ENCODE measurements at places on chromosomes 4 and X.

GRCh38 chr4:95095348-95095974 lies 337.7 kb downstream of the BMPR1B start:
- DNase-seq = no peak

GRCh38 chr4:168707205-168707604 lies 210.4 kb downstream of the PALLD start:
- DNase-seq = no peak

GRCh38 chrX:51860679-51861078 lies 32.7 kb upstream of the MAGED1 start:
- DNase-seq = no peak

GRCh38 chrX:119647089-119647488 lies 40.9 kb upstream of the NKRF start:
- DNase-seq = no peak

DNA sequence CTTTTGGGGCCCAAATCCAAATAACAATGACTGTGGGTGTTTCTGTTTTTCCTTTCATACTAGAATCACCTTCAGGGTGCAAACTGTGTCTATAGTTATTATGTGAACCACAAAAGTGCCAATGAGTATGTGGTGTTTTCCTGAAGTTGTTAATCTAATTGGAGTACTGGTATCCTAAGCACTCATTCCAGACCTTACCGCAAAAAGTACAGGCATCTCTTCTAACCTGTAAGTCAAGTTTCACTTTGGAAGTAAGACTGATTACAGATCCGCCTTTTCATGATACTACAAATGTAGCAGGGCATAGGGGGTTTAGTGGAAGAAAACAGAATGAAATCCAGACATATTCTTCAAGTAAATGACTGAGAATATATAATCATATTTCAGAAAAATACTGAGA lies 16.1 kb downstream of the COQ2 start:
- DNase-seq = no peak

DNA sequence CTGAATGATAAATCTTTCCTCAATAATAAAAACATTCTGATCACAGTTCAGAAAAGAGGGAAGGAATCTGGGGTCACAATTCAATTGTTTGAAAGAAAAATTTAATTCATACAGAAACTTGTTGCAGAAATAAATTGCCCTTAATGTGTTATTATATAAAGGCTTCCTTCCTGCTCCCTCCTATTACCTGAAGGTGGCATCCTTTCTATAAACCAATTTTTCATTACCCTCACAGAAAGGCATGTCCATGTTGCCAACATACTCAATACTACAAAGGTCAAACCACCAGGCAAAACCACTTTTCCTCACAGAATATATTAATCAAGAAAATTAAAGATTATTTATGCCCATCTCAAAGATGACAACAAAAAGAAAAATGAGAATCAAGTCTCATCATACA lies 194.3 kb upstream of the CT83 start:
- no peak for DNase-seq

GRCh38 chr4:54101190-54102041 lies 1.5 kb downstream of the GSX2 start:
- DNase-seq = no peak

DNA sequence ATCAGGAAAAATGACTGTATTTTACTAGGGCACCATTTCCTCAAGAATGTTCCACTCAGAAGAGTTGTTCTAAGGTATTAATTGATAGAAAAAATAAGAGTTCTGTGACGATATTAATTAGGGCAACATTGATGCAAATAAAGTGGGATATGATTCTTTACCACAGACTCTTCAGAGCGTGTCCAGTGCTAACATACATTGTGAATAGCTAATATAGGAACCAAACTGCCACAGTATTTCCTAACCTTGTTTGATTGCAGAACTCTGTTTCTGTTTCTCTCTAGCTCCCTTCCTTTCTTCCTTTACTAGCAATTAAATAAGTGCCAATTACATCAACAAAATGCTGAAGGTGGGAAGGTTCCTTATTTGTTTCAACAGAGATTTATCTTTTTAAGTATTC lies 154.1 kb upstream of the CPEB2 start:
- no peak for DNase-seq

GRCh38 chr4:95857761-95858160 lies 17.9 kb downstream of the PDHA2 start:
- no peak for DNase-seq

DNA sequence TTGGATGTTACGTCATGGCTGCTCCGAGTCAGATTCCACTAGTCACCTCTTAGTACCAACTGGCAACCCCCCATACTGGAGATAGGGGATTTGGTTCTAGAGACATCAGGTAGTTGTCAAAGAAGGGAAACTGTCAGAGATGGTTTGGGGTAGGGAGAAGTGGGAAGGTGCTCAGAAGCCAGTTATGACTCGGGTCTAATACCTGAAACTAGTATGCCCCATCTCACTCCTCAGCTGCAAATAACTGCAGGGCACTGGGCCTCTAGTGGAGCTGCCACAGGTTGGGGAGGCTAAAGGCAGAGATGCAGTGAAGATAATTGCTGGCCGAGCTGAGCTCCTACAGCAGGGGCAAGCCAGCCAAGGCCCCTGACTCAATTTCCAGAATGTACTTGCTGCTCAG lies 30.0 kb downstream of the OTUD6A start:
- DNase-seq = no peak

- DNase-seq = no peak
These were observed 5.2 kb downstream of the APBB2 start for GRCh38 chr4:41209187-41209586.

GRCh38 chr4:172344308-172344938 lies 531.2 kb downstream of the GALNTL6 start:
- DNase-seq = no peak

DNA sequence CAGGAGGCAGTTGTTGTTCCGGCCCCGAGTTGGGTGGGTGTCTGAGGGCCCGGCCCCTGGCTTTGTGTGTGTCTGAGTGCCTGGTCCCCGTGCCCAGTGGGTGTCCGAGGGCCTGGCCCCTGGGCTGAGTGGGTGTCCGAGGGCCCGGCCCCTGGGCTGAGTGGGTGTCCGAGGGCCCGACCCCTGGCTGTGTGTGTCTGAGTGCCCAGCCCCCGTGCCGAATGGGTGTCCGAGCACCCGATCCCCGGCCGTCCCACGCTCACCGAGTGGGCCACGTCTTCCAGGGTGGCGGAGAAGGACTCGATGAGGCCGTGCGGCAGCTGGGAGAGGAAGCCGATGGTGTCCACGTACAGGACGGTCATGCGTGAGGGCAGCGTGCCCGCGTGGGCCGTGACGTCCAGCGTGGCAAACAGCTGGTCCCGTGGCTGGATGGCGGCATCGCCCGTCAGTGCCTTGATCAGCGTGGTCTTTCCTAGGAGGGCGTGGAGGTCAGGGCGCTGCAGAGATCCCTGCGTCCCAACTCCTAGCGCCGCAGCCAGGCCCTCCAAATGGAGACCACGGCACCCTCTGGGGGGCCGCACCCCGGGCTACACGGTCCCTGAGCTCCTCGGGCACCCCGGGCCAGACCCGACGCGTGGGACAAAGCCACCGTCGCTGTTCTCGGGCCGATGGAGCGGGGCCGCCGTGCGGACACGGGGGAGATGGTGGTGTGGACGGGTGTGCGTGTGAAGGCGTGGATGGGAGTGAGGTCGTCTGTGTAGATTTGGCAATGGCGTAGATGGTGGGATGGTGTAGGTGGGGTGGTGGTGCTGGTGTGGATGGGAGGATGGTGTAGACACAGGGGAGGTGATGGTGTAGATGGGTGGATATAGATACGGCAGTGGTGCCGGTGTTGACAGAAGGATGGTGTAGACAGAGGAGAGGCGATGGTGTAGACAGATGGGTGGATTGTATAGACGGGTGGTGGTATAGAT lies 7.2 kb downstream of the GTPBP6 start:
- DNase-seq = no peak

DNA sequence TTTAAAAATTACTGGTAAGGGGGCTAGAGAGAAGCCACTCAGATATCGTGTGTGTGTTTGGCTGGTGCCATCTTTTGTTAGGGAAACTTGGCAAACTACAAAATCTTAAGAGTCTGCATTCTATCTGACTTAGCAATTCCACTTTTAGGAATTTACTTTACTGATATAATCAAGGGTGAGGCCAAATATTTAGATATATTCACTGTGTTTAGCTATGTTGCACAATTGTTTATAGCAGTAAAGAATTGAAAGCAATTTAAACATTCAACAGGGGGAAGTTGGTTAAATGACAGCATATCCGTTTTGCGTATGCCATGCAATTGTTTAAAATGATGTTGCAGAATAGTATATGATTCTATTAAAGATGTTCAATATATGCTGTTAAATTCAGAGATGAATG lies 6.4 kb upstream of the HERC3 start:
- DNase-seq = no peak

- DNase-seq = no peak
These were observed 99.2 kb upstream of the DDIT4L start for GRCh38 chr4:100289530-100289888.

GRCh38 chr4:174629265-174629664 lies 107.0 kb upstream of the HPGD start:
- DNase-seq = no peak

DNA sequence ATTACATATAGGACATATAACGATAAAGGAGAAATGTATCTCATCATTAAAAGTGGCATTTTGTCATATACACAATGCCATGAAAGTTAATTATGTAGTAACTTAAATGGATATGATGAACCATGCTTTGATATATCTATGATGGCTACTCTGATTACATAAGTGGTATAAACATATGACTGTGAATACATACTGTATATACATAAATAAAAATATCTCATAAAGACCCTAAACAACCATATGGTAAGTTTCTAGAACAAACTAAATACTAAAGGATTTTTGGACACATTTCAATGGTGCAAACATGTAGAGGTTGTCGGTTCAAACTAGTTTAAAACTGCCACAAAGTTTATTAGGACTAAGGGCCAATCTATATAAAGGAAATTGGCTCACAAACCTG lies 849.6 kb upstream of the INTU start:
- DNase-seq = no peak

GRCh38 chr4:98939892-98940298 lies 11.0 kb upstream of the EIF4E start:
- DNase-seq = no peak

GRCh38 chr4:70269674-70270073 lies 27.3 kb downstream of the CSN3 start:
- no peak for DNase-seq

- DNase-seq = no peak
These were observed 668.5 kb downstream of the PCDH18 start for GRCh38 chr4:136863756-136864155.

DNA sequence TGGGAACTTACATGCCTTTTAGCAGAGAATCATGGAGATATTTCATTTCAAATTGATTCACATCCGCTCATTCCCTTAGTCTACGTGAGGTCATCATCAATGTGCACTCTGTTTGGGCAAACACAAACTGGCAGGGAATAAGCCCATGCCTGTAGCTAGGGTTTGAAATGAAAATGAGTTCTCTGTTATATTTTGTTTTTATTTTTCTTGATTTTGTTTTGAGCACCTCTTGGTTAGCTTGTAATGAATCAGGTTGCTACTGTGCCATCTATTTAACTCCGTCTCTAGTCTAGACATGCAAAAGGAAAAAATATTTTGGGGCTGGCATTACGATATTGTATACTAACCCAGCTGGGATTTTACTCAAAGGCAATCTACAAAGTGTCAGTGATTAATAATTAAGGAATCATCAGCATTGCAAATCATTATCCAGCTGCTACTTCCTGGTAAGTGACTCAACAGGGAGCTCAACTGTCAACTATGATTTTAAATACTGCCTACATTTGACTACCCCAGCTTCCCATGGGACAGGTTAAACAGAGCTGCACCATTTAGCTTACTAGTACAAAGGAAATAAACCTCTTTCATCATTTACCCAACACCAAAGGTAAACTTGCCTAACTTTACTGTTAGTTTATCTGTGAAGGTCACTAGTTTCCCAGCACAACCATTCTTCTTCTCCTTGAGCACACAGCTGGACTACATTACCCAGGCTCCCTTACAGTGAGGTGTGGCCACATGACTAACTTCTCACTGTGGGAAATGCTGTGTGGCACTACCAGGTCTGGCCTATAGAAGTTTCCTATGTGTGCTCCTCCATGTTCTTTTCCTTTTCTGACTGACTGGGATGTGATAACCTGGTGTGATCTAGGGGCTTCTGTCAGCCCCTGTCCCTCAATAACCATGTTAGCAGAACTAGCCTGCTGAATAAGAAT lies 21.2 kb upstream of the TRPC5OS start:
- no peak for DNase-seq

- no peak for DNase-seq
These were observed 33.7 kb upstream of the FGF13 start for GRCh38 chrX:138745196-138745595.

DNA sequence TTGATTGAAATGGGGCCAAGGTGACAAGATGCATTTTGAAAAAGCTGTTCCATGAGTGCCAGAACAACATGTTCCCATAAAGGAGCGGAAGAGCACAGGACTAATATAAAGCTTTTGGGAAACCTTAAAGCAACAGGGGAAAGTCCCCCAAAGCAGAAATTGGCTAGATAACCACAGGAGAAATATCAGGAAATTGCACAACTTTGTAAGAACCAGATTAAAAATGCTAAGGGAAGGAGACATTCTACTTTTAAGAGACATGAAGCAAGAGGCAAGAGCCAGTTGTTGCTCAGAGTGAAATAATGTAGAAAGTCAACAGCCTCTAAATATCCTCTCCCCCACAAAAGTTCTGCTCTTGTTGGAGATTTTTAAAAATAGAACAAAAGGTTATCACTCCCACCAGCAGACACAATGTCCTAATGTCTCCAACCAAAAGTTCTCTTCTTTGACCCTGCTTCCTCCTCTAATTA lies 85.2 kb upstream of the LNX1 start:
- DNase-seq = no peak

DNA sequence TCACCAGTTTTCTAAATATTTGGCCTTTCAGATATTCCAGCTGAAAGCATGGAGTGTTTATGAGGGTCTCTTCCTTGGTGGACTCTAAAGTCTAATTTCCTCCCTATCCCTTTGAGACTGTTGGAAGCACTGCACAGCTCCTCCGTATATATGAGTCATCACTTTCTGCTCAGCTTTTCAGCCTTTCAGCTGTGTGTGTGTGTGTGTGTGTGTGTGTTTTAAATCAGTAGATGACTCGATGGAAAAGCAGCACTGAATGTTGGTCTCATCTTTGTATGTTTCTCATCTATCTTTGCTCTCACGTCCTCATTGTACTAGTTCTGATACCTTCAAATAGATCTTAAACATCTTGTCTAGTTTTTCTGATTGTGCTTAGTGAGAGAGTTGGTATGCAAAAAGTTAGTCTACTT lies 81.6 kb downstream of the ZFX start:
- no peak for DNase-seq

GRCh38 chr4:66331761-66332160 lies 661.5 kb upstream of the EPHA5 start:
- no peak for DNase-seq

All from activated CD4-positive, alpha-beta T cell treated with anti-CD3 and anti-CD28 coated beads, Interleukin-2, amount 50 U/mL, for 1 hour (primary cell).